AG04450 (cell line): ENCODE measurements at places on chromosomes 1 and 21. TPM values are rescaled to one million over a fixed set of nuclear protein-coding genes. Genes with fewer than 3 reads are reported as not detected.

The ZFP69 gene
- polyA plus RNA-seq = 1.8 and 3.1 TPM in 2 replicates

The GJA8 gene
- polyA plus RNA-seq = not detected in 2 replicates

The FALEC gene
- polyA plus RNA-seq = not detected in 2 replicates

The LMX1A gene
- polyA plus RNA-seq = not detected in 2 replicates

The FCER1A gene
- not detected in 2 replicates for polyA plus RNA-seq

The SMPDL3B gene
- polyA plus RNA-seq = 0.05 and 0.07 TPM in 2 replicates

GRCh38 chr1:210213335-210213734 lies 19.3 kb upstream of the SERTAD4 start:
- no peak for DNase-seq

GRCh38 chr1:172343240-172344160 lies 77.0 kb upstream of the C1orf105 start:
- DNase-seq = peak; percentile 69

DNA sequence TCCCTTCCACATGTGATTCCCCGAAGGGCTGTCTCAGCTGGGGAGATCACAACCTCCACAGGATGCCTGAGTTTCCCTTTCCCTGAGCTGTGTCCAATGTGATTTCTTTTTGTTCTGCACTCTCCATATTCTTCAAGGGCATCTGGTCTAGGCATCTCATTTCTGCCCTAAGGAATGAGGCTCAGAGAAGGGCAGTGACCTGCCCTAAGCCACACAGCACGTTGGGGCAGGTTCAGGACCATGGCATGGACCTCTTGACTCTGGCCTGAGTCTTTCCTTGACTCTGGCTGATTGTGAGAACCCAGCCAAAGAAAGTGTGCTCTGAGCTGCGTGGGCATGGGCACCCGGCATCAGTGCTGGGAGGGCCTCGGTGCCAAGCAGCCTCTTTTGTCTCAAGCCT lies 590.3 kb downstream of the PTPRU start:
- no peak for DNase-seq

- peak; percentile 37 for DNase-seq
These were observed 31.2 kb downstream of the CDCP2 start for GRCh38 chr1:54121482-54122134.

GRCh38 chr1:186781730-186782129 lies 47.0 kb upstream of the PLA2G4A start:
- DNase-seq = no peak

GRCh38 chr1:20829531-20829930 lies 42.4 kb upstream of the HP1BP3 start:
- DNase-seq = no peak

DNA sequence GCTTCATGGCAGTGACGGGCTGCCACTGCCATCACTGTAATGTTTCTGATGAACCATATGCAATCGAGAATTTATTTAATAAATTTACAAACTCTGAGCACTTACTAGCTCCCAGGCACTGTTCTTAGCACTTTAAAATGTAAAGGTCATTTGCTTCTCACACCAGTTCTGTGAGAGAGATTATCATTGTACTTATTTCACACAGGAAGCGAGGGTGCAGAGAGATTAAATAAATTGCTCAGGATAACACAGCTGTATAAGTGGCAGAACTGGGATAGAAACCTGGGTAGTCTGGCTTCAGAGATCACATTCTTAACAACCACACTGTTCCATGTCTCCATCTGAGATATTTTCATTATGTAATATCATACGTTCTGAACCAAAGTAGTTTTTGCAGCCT lies 119.9 kb downstream of the MAST2 start:
- DNase-seq = no peak
